Cortex of kidney (tissue), 1 donor: ENCODE measurements at places on chromosomes 2 and 18.

DNA sequence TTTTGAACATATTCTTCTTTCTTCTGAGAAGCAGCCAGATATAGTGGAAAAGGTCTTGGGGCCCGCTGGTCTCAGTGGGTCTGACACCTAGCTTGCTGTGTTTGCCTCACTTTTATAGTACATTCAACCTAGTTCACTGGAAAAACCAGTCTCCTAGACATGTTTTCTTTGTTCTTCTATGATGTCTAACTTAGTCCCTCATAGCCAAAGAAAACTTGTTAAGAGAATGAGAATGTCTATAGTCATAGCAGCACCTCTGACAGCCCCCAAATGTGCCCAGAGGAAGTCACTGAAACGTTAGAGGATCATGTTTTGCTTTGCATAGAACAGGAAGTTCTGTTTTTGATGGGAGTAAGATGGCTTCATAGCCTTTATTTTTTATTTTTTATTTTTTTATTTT is 40.3 kb downstream of the TNFRSF11A start:
- no peak for DNase-seq

DNA sequence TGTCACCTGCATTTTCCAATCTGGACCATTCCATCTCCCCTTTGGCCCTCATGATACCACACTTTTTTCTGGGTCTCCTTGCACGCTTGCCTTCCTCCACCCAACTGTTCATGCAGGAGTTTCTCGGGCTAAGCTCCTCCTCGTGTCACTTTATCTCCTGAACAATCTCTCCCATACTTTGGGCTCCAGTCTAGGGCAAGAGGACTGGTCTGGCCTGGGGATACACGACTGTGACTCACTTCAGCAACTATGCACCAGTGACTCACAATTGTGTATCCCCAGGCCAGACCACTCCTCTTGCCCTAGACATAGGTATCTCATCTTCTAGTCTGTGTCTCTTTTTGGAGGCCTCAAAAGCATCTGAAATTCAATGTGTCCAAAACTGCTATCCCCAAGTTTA is 149.4 kb upstream of the PTPRM start:
- no peak for DNase-seq

DNA sequence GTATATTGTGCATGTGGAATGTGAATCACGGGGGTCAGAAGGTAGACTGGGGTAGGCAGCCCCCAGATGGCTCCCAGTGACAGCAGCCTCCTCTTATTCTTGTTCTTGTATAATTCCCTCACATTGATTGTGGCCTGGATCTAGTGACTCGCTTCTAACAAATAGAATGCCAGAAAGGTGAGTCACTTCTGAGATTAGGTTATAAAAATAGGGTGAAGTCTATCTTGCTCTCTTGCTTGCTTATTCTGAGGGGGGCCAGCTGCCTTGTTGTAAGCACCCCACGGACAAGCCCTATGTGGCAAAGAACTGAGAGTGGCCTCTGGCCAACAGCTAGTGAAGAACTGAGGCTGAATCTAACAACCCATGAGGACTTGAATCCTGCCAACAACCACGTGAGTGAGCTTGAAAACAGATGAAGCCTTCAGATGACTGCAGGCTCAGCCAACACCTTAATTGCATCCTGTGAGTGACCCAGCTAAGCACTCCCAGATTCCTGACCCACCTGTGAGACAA is 15.6 kb upstream of the RMND5A start:
- no peak for DNase-seq

GRCh38 chr2:25853038-25853638 is 25.1 kb downstream of the ASXL2 start:
- DNase-seq, result no peak

GRCh38 chr18:36186461-36187192 is 670 bp upstream of the MOCOS start:
- no peak for DNase-seq

DNA sequence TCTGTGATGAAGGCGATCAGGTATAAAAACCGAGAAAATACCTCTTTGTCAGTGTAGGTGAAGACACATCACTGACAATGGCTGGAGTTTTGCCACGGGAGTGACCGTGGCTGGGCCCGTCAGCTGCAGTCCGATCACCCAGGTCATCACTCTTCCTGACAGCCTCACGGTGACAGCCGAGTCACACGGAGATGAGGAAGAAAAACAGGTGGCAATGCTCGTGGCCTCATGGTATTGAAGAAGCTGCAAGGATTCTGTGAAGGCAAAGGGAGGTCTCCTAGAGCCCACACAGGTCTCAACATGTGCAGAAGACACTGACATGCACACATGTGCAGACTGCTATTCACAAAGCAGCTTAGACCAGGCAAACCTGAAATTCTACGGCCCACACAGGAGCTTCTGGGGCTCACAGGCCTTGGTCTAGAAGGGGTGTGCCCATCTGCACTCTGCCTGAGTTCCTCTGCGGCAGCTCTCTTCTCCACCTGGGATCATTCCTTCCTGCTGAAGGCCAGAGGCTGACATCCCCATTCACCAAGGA is 7.4 kb downstream of the COPS9 start:
- no peak for DNase-seq

GRCh38 chr2:100250645-100251044 is 71.7 kb downstream of the LONRF2 start:
- DNase-seq, result no peak

DNA sequence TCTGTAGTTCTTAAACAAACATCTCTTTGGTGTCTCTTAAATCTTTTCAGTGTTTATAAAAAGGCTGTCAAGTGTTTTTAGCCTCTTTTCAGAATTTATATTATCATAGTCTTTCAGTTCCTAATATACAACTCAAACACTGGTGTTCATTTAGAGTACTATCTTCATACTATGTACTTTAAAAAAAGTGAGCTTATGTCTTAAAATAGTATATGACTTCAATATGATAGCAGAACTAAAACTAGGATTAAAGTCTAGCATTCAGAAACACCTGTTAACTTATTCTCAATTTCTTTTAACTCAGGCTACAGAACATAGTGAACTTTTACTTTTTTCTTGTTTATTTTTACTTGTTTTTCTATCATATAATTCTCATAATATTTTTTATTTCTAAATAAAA is 14.7 kb upstream of the IKZF2 start:
- DNase-seq, result no peak

- no peak for DNase-seq
Observed at GRCh38 chr18:10378688-10379420, 75.6 kb upstream of the APCDD1 start.

DNA sequence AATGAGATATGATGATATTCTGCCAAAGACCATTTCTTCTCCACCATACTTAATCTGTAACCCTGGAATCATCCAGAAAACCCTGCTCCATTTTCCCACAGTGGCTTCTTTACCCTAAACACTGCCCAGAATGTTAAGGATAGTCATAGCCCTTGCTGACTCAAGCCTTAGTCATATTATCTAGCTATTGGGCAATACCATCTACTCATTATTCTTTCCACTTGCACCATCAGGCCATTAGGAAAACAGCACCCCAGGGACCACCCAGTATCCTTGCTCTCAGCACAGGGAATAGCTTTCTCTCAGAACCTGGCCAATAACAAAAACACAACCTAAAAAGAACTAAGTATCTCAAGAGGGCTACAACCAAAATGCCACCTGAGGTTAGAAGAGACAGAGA is 445.7 kb upstream of the SLC14A2 start:
- no peak for DNase-seq

- no peak for DNase-seq
Observed at GRCh38 chr2:64624862-64625261, 28.9 kb downstream of the SERTAD2 start.

DNA sequence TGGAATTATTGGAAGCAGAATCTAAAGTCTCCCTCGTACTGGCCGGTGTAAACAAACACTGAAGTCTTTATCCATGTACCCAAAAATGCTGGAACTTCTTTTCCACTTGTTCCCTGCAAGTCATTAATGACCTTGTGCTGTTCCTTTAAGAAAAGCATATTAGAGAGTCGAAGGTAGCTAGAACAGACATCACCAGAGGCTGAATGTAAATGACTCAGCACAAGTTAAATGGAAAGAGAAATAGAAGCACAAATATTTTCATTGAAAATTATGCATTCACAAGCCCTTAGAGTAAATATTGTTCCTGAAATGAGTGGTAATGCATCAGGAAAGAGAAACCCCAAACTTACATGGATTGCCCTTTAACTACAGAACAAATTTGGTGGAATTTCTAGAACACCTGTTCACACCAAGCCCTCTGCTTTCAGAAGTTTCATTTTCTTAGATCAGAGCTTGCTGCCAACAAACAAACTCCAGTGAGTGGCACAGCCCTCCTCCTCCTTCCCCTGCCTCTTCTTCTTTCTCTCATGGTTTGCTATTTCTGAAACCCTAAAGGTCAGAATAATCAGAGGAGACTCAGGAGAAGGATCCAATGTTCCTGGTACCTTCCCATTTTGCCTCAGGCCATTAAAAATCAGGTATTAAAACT is 264.3 kb downstream of the TXNL1 start:
- DNase-seq, result no peak

DNA sequence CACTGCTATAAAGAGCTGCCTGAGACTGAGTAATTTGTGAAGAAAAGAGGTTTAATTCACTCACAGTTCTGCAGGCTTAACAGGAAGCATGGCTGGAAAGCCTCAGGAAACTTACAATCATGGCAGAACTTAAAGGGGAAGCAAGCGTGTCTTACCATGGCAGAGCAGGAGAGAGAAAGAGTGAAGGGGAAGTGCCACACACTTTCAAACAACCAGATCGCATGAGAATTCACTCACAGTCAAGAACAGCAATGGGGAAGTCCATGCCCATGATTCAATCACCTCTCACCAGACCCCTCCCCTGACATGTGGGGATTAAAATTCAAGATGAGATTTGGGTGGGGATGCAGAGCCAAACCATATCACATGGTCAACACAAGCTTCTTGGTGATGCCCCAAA is 34.7 kb upstream of the CDK5R2 start:
- no peak for DNase-seq

- DNase-seq, result no peak
Observed at GRCh38 chr2:19898592-19899329, 3.0 kb downstream of the TTC32 start.

DNA sequence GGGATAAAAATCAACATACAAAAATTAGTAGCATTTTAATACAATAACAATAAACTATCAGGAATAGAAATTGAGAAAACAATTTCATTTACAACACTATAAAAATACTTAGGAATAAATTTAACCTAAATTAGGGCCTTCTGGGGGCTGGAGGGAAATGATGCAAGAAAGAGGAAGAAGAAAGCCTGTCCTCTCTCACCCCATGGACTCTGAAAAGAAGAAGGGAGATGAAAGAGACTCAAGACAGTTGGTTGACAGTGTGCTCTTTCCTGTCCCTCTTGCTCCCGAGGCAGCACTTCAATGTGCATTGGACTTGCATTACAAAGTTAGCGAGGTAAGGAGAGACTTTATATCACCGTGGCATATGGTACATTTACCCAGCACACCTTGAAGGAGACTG is 88.5 kb downstream of the VAPA start:
- DNase-seq, result no peak

- DNase-seq, result no peak
Observed at GRCh38 chr2:231718799-231719198, 10.5 kb downstream of the PTMA start.
